ENCODE measurements at places on chromosomes 1 and 21. TPM values are rescaled to one million over a fixed set of nuclear protein-coding genes. Genes with fewer than 3 reads are reported as not detected.
A peak's percentile ranks its signal among the peaks of the same experiment; 100 is the strongest.

DNA sequence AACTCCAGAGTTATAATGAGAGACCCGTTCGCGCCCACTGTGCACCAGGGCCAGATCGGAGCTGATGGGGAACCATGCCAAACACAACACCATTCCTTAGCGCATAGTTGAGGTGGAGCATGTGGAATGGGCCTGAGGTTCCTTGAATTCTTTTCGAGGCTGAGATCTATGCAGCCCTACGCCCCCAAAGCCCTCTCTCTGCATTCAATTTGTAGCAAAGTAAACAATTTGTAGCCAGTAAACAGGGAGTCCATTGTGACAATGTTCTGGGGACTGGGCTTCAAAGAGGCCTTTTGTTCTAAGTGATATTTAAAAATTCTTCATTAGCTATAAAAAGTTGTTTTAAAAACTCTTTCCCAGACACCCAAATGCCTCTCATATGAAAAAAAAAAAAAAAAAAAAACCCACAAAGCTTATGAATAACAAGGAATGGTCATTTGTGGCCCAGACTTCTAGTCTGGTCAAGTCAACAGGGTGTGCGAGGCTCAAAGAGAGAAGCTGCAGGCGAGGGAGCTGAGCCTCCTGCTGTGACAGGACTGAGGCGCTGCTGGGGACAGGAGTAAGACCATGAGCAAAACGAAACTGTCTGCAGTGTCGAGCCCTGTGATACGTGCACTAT is 30.6 kb upstream of the KCNE2 start:
- DNase-seq, result peak; percentile 36

GRCh38 chr1:15680561-15681348 is 3.4 kb upstream of the PLEKHM2 start:
- peak; percentile 95 for DNase-seq

GRCh38 chr1:222643606-222643937 is 25.7 kb downstream of the MIA3 start:
- DNase-seq, result peak; percentile 17

GRCh38 chr1:53731779-53732305 is 7.1 kb downstream of the GLIS1 start:
- DNase-seq, result no peak

DNA sequence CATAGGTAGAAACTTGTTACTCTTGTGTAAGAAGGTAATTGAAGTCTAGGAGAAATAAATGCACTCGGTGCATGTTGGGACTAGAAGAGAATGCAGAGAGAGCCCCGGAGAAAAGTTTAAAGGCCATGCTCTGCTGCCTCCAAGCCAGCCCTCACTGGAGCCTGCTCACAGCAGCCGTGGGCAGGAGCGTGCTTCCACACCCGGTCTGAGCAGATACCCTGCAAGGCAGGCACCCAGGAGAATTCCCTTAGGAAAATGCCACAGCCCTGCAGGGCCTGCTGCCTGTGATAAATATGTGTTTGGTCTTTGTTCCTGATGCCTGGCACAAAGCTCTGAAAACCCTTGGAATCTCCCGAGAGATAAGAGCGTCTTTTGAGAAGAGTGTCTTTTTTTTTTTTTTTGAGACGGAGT is 22.8 kb downstream of the C2CD2 start:
- no peak for DNase-seq

- DNase-seq, result peak; percentile 88
These were observed at the start of gene RNPC3 for GRCh38 chr1:103525607-103526507. Gene RNPC3 (plus strand): TSS chr1:103525699. CDS start chr1:103526071, 372 bp downstream.

DNA sequence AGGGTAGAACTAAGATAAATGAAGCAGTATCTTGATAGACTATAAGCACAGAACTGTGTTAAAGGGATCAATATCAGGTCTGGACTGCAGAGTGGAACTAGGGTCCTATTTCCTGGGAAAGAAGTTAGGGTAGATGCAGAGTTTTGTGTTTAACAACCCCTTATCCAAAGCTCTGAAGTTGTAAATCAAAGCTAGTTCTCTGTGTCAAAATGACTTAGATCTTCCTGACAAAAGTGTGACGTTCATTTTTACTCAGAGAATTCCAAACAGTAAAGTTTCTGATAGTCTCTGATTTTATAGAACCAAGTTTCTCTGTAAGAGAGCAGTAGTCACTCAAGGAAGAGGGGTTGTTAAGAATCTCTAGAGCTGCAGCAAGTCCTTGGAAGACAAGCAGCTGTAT is 8.3 kb downstream of the NUCKS1 start:
- no peak for DNase-seq

GRCh38 chr21:42558846-42559245 is 45.2 kb downstream of the SLC37A1 start:
- DNase-seq, result no peak

DNA sequence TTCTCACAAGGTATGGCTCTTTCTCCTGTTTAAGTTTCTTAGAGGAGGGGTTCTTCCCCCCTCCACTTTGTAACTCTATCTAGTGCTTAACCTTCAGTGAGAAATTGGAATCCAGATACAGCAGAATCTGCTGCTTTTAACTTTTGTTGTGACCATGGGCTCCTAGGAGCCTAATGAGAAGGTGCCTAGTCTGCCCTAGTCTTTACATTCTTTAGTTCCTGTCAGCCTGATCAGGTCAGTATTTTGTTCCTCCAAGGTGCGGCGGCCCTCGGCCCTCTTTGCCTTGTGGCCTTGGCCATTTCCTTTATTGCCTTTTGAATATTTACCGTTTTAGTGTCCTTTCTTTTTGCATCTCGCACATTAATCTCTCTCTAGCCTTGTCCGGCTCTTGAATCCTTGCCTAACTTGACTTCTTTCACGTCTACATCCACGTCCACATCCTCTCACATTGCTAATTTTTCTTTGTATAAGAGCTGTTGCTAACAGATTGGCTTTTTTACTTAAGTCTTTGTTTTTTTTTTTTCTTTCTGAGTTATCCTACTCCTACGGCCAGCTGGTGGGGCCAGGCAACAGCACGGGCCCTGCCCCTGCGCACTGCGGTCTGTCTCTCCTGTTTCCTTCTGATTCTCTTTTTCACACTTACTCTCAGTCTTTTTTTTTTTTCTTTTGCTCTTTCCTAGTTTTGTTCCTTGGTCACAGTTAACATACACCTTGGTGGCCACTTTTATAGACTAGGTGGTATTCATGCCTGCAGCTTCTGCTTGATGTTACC is 49.0 kb downstream of the SFPQ start:
- no peak for DNase-seq

DNA sequence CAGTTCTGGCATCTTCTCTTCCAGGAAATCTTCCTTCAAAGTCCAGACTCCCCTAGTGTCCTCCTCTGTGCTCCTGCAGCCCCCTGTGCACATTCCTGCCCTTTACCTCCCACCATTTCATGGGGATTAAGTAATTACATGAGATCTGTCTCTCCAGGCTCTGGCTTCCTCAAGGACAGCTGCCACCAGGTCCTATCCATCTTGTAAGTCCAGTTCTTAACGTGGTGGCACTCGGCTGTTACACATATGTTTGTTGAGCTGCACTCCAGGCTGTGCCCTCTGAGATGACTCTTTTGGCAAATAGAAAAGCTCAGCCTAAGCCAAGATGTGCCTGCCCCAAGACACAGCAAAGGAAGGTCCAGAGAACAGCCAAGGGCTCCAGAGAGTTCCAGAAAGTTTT is 57.4 kb upstream of the CAMK1G start:
- DNase-seq, result no peak

DNA sequence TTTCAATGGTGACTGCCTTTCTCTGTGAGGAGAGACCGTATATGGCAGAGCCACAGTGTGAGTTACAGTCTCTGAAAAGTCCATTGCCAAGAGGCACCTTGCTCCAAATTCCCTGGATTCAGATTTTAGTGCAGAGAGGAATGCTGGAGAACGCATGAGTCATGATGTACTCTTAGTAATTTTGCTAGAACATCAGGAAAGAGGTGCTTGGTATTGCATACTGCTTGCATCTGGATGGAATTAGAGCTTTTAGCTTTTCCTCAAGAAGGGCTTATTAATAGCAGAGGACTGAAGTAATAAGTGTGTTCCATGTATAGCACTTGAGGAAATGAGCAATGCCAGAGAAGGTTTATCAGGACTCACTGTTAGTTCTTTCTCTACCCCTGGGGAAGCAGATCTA is 40.5 kb upstream of the AKT3 start:
- peak; percentile 69 for DNase-seq

GRCh38 chr1:225908013-225908640 is 15.9 kb downstream of the PYCR2 start:
- no peak for DNase-seq

GRCh38 chr1:230702934-230703678 is 10.8 kb downstream of the AGT start:
- DNase-seq, result no peak

DNA sequence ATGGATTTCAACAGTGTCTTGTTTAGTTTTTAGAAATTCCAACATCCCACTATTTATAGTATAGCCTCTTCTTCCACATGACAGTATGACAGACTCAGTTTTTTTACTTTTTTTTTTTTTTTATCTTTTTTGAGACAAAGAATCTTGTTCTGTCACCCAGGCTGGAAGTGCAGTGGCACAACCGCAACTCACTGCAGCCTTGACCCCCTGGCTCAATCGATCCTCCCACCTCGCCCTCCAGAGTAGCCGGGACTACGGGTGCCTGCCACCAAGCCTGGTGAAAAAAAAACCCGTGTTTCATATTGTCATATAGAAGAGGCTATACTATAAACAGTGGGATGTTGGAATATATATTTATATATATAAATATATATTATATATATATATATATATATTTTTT is 1.2 kb upstream of the DR1 start:
- DNase-seq, result no peak

The ADCY10 gene
- total RNA-seq, result 0.22 TPM

The FOXD2 gene
- 0.16 TPM for total RNA-seq

The PCSK9 gene
- total RNA-seq, result not detected

The PSEN2 gene
- total RNA-seq, result 20.8 TPM

The SYNC gene
- total RNA-seq, result 40.5 TPM

The NTRK1 gene
- total RNA-seq, result not detected
